ENCODE measurements at places on chromosomes 1 and 21.

DNA sequence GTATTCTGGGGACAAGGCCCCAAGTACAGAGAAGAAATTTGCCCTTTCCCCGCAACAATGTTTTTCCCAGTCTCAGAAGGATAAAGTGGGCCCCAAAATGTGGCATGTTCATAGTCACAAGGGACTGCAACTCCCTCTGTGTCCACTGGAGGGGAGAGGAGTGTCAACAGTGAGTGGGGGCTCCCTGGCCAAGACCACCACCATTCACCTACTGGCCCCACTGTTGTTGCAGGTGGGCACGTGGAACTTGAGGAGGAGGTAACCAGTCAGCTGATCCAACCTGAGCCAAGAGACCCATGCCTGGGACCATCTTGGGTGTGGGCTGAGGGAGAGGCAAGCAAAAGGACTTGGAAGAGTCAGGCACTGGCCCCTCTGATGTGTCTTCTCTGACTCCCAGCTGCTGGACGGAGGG lies 777 bp downstream of the NUDT17 start:
- peak; percentile 59 for DNase-seq

GRCh38 chr21:37200641-37201480 lies 66.3 kb downstream of the VPS26C start:
- DNase-seq = no peak

DNA sequence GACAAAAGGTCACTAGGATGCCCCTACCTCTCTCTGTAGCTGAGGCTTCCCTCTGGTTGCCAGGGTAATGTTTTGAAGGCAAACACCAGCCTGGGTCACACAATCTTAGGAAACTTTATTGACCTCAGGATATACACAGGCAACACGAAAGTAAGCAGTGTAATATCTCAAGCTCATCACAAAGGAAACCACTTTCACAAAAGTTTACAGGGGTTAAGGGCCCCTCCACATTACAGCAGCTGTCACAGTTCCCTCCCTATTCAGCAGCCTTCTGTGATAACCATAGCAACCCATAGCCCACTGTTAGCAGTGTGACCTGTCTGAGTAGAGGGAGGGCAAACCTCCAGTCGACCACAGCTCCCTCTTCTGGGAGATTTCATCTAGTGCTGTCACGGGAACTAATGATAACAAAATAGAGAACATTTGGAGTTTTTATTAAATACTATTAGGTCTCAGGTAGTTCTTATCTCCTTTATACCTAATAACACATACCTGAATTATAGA lies 149.8 kb downstream of the PTPRC start:
- DNase-seq = peak; percentile 65

DNA sequence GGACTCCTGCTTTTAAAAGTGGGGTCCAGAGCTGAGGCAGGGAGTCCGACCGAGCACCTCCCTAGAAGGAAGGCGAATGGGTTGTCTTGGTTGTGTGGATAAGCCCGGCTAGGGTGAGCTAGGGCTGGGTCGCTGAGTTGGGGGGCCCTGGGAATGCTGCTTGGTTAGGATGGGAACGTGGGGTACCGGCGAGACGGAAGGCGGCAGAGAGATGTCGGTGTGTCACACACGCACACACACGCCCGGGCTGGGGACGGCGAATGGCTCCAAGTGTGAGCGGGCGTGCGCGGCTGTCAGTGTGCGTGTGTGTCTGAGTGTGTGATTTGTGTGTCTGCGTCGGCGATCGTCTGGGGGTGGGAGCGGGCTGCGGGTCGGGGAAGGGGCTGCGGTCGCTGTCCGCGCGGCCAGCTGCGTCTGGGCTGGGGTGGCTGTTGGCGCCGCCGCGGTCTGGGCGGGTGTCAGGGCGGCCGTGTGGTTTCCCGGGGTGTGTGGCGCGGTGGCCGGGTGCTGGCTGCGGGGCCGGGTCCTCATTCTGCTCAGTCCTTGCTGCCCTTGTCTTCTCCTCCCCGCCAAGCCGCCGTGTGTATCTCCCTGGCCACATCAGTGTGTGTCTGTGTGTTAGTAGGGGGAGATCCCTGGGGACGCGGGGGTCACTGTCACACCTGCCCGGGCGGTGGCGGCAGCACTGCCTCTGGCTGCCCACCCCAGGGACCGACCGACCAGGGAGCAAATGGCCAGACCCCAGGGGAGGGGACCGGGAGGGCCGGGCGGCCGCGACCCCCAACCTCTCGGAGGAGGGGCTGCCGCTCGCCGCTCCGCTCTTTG lies 1.1 kb downstream of the EFNA3 start:
- DNase-seq = no peak

DNA sequence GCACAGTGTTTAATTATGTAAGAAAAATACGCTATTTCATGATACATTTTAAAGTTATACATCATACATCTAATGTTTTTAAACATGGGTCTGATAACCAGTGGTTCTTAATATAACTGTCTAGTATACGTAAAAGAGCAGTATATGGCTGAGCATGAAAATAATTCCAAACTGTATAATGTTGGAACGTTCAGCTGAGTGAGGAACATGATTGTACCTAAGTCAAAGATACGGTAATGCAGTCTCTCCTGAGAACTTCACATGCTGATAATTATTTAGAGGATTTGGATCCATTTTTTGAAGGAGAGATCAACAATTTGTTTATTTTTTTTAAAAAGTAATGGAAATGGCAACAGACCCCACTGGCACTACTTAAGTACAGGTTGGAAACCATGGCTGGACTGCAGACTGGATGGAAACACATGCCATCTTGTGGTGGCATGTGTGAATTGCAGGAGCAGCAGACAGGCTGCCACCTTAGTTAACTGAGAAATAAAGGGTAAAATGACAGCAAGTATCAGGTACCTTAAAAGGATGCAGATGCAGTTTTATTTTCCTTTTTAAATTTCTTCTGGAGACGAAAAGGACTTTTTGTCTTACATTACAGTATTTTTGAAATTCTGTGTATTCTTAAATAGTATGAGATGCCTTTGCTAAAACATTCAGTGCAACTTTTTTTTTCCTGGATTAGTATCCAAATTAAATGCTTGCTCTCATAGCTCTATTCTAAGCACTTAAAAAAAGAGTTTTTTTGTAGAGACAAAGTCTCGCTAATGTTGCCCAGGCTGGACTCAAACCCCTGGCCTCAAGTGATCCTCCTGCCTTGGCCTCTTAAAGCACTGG lies 73.8 kb downstream of the MTR start:
- DNase-seq = peak; percentile 50

GRCh38 chr1:201826830-201827229 lies 2.1 kb upstream of the IPO9 start:
- no peak for DNase-seq

- no peak for DNase-seq
These were observed 56.9 kb downstream of the ENAH start for GRCh38 chr1:225595974-225596551.

DNA sequence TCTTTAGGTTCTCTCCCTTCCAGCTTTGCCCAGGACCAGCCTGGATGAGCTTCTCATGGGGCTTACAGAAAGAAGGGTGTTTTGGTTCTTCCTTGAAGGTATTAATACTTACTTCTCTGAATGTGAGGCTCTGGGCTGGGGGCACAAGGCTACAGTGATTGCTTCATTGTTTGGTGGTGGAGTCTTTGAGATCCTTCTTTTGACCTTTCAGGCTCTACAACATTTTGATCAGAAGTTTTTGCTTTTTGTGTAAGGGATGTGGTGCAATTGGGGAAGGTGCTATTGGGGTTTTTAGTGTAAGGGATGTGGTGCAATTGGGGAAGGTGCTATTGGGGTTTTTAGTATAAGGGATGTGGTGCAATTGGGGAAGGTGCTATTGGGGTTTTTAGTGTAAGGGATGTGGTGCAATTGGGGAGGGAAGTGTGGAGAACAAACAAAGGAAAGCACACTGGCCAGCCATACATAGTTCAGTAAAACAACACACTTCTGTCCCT lies 103.6 kb upstream of the IVNS1ABP start:
- no peak for DNase-seq

DNA sequence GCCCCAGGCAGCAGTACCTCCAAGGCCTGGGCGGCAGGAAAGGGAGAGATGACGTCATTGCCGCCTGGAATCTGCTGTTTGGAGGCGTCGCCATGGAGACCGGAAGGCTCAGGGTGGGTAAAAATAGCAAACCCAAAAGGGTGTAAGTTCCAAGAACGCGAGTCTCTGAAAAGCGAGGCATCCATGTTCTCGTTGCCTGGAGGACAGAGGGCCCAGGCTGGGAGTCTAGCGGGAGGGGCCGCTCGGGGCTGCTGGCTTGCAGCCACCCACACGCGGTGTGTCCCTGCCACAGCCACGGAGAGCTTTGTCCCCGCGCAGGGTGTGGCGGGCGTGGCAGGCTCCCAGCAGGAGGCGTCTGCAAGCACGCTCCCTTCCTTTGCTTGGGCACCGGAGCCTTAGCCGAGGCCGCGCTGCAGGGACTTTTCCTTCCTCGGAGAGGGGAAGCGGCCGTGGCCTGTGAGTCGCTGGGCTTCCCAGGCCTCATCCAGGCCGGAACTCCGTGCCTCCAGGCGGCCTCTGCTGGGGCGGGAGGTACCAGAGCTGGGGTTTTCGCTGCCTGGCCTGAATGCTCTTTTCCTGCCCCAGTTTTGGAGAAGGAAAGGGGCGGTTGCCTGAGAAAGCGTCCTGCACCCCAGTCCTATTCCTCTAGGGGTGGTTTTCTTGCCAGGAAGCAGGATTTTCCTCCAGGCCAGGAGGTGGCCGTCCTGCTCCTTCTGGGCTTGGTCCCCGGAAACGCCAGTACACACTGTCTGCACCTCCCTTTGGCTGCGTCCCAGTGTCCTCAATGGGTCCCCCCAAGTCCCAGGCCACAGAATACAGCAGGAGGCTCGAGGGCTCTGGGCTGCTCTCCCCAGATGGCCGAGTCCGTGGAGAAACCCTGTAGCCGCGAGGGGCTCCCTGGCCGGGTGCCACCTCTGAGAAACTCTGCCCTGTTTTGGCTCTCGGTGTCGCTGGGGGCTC lies 15.3 kb upstream of the SKI start:
- DNase-seq = peak; percentile 88

- DNase-seq = peak; percentile 58
These were observed 37.7 kb upstream of the DDAH1 start for GRCh38 chr1:85502625-85503083.

DNA sequence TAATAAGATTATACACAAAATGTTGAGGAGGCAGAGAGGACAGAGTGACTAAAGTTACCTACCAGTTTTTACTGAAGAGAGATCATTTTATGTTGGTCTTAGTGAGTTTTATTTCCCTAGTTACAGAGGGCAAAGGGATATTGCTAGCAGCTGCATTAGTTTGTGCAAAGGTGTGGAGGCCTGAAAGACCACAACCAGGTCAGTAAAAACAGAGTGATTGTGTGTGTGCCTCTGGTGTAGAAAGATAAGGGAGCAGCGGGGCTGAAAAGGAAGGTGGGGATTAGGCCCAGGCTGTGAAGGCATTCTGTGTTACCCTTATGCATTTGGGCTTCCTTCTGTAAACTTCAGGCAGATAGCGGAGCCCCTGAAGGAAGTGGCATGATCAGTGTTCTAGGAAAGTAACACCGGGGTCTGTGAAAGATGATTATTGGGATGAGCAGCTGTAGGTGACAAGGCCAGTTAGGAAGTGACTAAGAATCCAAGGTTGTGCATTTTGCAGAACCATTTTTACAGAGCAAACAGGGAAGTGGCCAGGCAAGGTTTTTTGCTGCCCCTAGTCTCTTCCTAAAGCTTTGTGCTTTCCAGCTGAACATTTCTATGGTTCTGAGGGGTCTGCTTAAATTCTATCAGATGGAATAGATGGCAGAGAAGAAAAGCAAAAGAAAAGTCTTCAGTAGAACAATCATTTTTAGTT lies 3.7 kb downstream of the GADD45A start:
- DNase-seq = no peak

- no peak for DNase-seq
These were observed 32.3 kb downstream of the SLC9A1 start for GRCh38 chr1:27122652-27123051.

DNA sequence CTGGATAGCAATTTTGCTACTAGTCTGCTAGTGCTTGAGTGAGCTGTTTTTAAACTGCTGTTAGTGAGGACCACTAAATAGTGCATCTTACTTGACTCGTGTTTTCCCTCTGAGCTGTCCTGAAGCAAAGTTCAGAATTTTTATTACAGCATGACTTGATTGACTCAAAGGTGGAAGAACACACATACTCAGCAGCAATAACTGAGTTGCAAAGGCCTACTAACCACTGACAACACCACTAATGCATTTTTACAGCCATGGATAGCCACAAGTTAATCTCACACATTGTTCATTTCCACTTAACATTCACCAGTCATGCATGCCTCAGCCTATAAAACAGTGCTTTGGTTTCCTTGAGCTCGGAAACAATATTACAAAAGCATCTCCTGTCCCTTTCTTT lies 148.7 kb downstream of the RUNX1 start:
- DNase-seq = no peak

DNA sequence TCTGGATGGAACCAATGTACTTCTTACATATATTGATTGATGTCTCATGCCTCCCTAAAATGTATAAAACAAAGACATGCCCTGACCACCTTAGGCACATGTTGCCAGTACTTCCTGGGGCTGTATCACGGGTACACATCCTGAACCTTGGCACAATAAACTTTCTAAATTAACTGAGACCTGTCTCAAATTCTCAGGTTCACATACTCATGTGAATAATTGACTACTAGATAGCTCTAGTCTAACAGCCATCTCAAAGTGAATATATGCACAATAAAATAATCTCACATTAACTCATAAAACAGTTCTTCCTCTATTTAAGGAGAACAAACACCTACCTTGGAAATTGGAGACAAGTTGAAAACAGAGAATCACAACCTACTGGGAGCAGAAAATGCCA lies 5.6 kb downstream of the DNAI4 start:
- no peak for DNase-seq

GRCh38 chr21:39073717-39074116 lies 109.5 kb downstream of the PSMG1 start:
- DNase-seq = no peak

- DNase-seq = no peak
These were observed 809 bp upstream of the ZNF669 start for GRCh38 chr1:247104965-247105364.

DNA sequence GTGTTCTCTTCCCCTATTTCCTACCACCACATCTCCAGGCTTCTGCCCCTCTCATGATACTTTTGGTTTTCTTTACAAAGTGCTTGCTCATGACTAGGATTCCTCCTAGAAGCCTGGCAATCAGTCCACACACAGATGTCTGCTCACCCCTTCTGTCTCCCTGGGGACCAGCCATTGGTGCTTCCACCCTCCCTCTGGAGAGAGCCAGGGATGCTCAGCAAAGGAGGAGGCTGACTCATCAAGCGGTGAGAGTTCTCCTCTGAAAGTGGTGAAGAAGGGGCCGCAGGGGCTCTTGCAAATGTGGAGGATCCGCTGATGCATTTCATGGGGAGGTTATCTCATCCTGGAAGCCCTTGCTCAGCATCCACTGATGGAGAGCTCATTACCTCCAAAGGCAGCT lies 14.5 kb downstream of the NT5C1A start:
- DNase-seq = no peak

- no peak for DNase-seq
These were observed 48.4 kb downstream of the STX6 start for GRCh38 chr1:180974236-180974635.

- no peak for DNase-seq
These were observed 248.7 kb upstream of the DAB1 start for GRCh38 chr1:57672346-57673140.

- no peak for DNase-seq
These were observed 19.7 kb upstream of the CAPZB start for GRCh38 chr1:19504796-19505692.

GRCh38 chr1:227776331-227776771 lies 39.1 kb upstream of the PRSS38 start:
- DNase-seq = no peak

GRCh38 chr21:33647587-33647986 lies 5.3 kb downstream of the ITSN1 start:
- DNase-seq = no peak

GRCh38 chr21:36636016-36636415 lies 62.9 kb upstream of the SIM2 start:
- no peak for DNase-seq
